HT1080 (cell line): ENCODE measurements at places on chromosomes 4 and X. TPM values are rescaled to one million over a fixed set of nuclear protein-coding genes. Genes with fewer than 3 reads are reported as not detected.

DNA sequence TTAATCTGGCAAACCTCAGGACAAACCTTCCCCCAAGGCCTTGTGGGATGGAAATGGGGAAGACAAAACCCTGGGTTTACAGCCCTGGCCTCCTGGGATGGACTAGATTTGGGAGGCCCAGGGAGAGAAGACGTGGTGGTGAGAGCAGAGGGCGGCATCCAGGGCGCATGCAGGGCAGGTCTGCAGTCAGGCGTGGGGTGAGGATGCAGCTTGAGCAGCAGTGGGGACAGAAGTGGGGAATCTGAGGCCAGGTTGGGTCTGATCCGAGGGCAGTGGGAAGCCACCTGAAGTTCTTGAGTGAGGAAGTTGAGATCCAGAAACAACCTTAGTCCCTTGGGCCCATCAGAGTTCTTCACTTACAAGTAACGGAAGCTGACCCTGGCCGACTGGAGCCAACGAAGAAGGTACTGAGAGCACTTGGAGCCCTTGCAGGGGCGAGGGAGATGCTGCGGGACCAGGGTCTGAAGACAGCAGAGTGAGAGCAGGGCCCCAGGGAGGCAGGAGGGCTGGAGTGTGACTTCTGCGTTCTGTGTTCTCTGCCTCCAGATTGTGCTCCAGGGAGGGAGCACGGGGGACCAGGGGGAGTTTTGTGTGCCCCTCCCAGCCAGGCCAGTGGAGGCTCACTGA is 42.0 kb upstream of the GPR78 start:
- DNase-seq = no peak

DNA sequence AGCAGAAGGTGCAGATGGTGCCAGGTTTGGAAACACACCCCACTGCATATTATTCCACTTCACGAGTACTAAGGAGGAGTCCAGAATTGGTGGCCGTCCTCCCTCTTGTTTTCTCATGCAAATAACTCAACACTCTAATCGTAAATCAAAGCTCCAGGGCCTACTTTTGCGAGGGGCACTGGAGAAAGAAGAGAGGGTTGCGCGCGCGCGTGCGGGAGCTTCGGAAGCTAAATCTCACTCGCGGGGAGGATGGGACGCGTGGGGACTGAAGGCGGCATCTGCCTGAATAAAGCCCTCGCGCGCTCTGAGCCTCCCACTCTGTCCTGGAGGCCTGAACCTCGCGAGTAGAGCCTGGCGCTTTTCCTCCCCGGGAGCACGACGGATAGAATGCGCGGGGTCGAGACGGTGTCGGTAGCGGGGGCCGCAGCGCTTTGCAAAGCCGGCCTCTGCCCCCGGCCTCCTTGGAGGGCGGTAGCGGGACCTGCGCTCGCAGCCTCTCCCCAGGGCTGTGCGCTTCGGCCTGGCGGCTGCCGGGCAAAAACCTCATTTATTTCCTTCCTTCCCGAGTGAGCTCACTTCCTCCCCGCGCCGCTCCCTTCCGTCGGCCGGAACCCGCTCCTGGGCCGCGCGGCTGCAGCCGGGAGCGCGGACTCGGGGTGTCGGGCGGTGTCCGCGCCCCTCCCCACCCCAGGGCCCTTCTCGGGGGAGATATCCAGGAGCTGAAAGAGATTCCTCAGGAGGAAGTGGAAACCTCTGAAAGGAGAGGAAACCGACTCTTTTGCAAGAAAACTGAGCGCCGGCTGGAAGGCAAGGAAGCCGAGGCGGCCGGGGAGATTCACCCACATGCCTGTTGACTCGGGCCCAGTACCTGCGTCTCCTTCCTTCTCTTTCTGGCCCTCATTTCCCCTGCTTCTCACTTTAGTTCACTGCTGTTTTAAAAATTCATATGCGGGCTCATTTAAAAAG is 20.7 kb downstream of the HAND2 start:
- no peak for DNase-seq

GRCh38 chrX:38183596-38183995 is 37.1 kb downstream of the SRPX start:
- DNase-seq = no peak

DNA sequence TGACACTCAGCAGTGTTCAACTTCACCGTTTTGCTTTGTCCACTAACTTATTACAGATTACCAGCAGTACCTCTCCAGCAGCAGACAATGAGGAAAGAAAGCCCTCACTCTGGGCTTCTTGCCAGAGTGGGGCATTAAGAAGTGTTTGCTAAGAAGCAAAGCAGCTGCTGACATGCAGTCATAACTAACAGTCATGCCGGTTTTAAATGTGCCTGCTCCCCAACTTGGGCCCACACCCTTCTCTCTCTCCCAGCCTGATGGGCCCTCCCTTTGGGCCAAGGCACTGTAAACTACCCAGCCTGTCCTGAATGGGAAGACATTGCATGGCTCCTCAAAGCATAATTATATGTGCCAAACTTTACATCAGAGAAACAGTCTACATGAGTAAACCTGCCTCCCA is 54.6 kb upstream of the HHIP start:
- peak; percentile 68 for DNase-seq

GRCh38 chrX:69195192-69195591 is 29.9 kb upstream of the PJA1 start:
- DNase-seq = no peak

DNA sequence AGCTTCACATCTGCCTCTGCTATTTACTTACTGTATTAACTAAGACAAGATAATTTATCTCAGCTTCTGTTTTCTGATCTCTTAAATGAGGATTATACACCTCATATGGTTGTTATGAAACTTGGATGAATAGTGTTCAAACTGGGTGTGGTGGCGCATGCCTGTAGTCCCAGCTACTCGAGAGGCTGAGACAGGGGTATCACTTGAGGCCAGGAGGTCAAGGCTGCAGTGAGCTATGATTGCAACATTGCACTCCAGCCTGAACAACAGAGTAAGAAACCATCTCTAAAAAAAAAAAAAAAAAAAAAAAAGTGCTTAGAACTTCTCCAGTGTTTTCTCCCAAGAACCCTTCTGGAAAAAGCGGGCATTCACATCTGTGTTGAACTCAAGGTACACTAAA is 19.8 kb upstream of the KLF3 start:
- DNase-seq = no peak

DNA sequence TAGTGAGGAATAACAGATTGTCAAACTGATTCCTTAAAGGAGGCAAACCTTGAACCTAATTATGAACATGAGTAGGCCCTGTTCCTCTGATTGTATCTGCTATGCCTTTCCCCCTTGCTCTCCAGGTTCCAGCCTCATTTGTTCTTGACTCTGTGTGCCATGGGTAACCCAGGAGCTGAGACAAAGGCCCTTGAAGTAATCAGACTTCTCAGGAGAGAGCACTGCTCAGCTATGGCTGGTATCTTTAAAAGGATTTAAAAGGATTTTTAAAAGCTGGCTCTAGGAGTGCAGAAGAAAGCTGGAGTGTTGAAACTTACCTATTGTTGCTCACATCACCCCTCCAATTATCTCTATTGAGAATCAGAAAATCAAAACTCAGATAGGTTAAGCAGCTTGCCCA is 1565.5 kb upstream of the AGA start:
- DNase-seq = no peak

- DNase-seq = no peak
These were observed 287.0 kb upstream of the NOCT start for GRCh38 chr4:138728566-138728965.

- peak; percentile 86 for DNase-seq
These were observed 25.6 kb upstream of the SPP1 start for GRCh38 chr4:87949961-87950360.

Gene FGA
- total RNA-seq = not detected in 2 replicates

Gene CYSLTR1
- total RNA-seq = not detected in 2 replicates

Gene SNCA
- not detected in 2 replicates for total RNA-seq
